ENCODE measurements at places on chromosomes 1 and 21. TPM values are rescaled to one million over a fixed set of nuclear protein-coding genes. Genes with fewer than 3 reads are reported as not detected.

COL24A1 gene
- not detected for total RNA-seq

SVBP gene
- total RNA-seq: 15.7 TPM

GBP5 gene
- 0.25 TPM for total RNA-seq

DNA sequence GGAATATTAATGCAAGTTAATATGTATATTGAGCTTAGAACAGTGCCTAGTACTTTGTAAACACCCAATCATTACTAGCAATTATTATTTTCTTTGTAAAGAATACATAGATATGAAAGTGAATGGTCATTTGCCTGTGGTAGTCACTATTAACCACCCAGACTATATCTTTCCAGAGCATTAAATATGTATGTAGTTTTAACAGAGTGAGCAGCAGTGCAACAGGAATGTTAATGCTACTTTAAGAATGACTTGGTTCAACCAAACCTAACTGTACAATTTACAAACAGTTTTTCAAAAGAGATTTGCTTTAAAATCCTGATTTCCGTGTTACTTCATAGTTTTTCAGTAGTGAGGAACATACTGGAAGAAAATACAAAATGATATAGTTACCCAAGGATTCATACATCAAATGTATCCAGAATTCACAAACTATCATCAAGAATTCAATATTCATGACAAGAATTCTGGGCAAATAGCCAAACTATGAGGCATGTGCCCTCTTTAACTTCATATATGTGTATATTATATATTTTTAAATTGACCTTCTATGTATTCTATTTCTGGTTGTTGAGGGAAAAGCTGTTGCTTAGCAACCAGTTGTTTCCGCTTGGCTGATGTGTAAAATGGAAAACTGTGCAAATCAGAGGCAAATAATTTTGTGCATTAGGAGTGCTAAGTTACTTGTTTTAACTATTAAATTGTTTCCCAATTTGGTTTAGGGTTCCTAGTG lies 34.9 kb upstream of the IVNS1ABP start:
- DNase-seq: peak; percentile 84

DNA sequence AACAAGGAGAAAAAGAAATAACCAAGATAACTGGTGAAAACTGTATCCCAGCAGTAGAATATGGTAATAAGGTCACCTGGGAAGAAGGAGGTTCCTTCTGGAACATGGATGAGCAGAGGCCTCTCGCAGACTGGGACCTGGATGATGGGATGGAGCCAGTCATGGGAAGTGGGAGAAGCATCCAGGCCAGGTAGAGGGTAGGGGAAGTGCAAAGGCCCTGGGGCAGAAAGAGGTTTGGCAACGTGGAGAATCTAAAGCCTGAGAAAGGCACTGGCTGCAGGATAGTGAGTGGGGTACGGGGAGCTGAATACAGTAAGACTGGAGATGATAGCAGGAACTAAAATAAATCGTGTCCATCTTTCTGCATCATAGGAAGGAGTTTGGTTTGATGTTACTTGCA lies 96.1 kb upstream of the VAMP3 start:
- no peak for DNase-seq

- DNase-seq: peak; percentile 86
Measured at GRCh38 chr1:17239420-17239819, 9.5 kb upstream of the PADI3 start.

DNA sequence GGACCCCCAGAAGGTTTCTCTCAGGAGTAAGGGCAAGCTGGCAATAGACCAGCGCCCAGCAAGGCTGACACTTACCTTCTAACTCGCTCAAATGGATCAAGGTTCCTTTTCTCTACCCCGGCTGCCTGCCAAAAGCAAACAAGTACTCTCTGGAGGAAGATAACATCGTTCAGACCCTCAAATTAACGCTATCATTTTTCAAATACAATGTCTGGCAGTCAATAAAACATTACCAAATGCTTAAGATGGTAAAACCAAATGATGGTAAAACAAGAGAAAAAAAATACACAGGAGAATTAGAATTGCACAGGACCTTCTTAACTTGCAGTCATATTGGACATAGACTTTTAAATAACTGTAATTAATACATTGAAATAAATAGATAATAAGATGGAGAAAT lies 148.1 kb downstream of the SPATA46 start:
- no peak for DNase-seq

- no peak for DNase-seq
Measured at GRCh38 chr1:222096476-222096772, 354.5 kb upstream of the DUSP10 start.
